ENCODE measurements at places on chromosomes 5 and 9. TPM values are rescaled to one million over a fixed set of nuclear protein-coding genes. Genes with fewer than 3 reads are reported as not detected.

DNA sequence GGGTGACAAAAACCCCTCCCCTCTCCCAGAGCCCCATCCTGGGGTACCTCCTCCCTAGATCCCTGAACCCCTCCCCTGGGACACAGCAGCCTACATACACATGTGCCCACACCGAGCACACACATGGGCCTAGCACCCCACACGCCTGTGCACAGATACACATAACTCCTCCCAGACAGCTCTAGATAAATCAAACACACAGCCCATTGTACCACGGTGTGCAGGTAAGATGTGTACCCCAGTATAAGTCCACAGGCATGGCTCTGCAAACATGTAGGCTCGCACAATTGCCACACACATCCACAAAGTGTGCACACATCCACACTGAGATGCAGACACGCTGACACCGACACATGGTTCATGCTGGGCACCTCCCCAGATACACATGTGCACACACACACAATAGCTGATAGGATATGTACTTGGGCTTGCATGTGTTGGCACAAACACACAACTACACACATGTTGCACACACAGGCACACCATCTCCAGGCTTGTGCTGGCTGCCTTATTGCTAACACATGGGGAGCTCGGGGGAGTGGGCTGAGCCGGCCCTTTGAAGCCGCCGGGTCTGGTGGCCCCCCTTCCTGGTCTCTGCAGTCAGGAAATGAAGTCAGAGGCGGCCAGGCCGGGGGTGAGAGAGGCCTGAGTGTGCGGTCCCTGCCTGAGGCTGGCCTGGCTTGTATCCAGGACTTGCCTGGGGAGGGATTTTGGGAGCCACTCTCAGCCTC, 30.2 kb downstream of the GOLGA2 start:
- no peak for DNase-seq

GRCh38 chr9:134605351-134605965, 36.1 kb upstream of the COL5A1 start:
- DNase-seq = no peak

Gene ENG
- 14.8 TPM for total RNA-seq

GRCh38 chr9:100579665-100580064, 1.8 kb downstream of the CAVIN4 start:
- DNase-seq = no peak

DNA sequence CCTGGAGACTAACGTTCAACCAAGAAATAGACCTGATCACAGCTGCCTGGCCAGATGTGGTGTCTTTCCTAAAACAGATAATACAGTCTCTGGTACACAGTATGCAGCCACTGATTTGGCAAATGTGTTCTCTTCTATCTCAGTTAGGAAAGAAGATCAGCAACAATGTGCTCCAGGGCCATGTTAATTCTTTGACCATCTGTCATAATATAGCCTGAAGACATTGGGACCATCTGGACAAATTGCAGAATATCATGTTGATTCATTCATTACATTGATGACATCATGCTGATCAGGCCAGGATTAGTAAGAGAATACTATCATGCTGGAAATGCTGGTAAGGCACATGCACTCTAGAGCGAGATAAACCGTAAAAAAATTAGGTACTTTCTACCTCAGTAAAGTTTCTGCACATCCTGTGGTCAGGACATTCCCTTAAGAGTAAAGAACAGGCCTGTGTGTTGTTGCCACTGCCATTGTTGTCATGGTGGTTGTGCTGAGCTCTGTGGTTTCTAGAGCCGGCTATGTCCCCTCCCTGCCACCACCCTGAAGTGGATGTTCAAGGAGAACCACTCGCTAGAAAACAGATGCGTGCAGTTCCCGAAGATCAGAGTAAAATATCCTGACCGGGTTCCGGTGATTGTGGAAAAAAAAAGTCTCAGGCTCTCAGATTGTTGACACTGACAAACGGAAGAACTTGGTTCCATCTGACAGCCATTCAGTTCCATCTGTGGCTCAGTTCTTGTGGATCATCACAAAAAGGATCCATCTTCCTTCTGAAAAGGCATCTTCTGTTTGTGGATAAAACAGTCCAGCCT, 6.4 kb upstream of the JMY start:
- DNase-seq = no peak

DNA sequence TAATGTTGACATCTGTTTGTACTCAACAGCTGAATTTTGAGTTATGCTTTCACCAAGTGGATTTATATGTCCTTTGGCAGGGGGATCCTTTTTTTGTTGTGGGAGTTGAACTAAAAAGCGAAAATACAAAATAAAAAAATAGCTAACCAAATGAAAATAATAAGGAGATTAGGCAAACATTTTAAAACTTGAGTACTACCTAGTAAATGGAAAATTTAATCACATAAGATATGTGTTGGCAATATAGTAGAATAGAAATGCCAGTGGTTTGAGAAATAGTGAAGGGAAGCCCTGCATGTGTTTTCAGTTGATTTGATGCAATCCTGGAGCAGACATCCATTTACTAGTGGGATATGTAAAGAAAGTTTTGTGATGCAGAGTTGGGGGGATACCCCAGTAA, 98.0 kb downstream of the RASGRF2 start:
- DNase-seq = no peak

- DNase-seq = no peak
Observed at GRCh38 chr5:170745481-170746071, 37.9 kb upstream of the GABRP start.

All from activated T-cell treated with anti-CD3 and anti-CD28 coated beads, Interleukin-2, amount 50 U/mL, for 4 hours (primary cell).